ENCODE measurements at places on chromosomes 6 and 20.

GRCh38 chr6:170203212-170203611 is 87.7 kb downstream of the DLL1 start:
- DNase-seq = no peak

GRCh38 chr6:73121421-73121993 is 103.8 kb downstream of the KHDC1L start:
- no peak for DNase-seq

GRCh38 chr20:53902968-53903651 is 167.3 kb downstream of the BCAS1 start:
- DNase-seq = no peak

DNA sequence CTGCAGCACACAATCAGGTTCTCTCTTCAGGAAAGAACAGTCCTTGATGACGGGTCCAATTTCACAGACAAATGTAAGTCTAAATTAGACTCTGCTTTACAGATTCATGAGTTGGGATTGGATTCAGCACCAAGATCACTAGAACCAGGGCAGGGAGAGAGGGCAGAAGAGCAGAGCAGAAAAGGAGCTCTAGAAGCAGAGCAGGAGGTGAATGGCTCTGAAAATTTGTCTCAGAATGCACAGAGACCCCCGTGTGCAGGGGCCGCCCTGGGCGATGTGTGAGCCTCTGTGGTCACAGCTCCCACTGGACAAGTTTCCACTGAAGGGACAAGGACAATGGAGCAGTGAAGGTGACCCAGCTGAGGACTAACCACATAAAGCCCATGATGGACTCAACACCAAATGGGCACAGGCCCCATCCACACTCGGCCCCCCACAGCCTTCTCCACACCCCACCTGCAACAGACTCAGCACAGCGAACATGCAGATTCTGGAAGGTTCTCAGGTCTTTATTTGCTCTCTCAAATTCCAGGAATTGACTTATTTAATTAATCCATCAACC is 3.5 kb downstream of the HLA-B start:
- DNase-seq = no peak

GRCh38 chr6:10745116-10745515 is 2.5 kb upstream of the TMEM14B start:
- DNase-seq = no peak

DNA sequence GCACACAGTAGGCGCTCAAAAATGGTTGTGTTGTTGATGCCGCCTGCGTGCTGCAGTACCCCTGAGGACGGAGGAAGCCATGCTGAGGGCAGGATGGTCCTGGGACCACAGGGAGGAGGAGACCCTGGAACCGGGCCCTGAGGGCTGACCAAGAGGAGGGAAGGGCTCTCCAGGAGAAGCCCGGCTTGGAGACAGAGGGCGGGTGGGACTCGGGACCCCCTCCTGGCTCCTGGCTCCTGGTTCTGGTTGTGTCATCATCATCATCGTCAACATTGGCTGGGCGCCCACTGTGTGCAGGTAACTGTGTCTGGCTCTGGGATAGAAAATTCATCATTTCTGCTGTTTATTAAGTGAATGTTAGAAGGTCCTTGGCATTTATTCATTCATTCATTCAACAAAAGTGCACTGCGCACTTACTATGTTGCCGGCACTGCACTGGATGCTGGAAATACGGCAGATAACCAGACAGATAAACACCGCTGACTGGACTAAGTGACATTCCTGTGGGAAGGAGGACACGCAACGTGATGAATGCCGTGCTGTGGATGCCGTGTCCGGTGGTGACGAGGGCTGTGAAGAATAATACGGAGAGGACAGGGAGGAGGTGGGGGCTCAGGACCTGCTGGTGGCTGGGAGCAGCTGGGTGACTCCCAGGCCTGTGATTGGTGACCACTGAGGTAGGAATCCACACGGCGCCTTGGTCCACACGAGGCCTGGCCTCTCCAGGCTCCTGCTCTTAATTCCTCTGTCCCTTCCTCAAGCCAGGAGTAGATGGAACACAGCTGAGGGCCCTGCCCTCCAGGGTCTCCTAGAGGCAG is 35.3 kb downstream of the SPDEF start:
- no peak for DNase-seq

- no peak for DNase-seq
Measured at GRCh38 chr6:75524322-75524972, 30.8 kb upstream of the FILIP1 start.

DNA sequence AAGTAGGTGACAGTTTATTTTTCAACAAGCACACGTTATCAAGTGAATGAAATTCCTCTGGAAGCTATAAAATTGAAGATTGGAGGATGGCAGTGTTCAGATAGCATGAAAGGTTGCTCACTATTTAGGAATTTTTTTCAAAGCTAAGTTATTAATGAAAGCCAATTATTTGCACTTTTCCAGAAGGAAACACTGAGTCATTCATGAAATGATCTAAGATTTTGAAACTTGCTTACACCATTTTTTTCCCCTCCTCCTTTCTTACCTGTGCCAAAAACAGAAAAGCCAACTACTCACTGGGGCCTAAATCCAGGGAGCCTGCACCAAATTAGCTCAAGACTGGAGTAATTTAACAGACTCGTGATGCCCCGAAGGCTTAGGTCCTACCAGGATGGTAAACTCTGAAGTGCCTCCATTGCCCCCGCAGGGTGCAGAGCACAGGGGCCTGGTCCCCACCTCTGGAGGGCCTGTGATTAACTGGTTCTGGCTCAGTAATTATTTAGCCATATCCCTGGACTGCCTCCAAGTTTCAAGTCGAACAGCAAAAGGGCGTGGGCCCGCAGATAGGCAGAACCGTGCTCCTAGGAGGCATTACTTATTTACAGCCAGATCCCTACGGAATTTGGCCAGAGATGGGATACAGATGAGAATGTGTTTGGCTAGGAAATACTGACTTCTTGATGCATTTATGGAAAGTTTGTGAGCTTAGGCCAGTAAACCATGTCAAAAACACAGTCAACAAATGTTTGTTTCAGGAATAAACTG is 28.0 kb upstream of the ZNF217 start:
- DNase-seq = peak; percentile 40

DNA sequence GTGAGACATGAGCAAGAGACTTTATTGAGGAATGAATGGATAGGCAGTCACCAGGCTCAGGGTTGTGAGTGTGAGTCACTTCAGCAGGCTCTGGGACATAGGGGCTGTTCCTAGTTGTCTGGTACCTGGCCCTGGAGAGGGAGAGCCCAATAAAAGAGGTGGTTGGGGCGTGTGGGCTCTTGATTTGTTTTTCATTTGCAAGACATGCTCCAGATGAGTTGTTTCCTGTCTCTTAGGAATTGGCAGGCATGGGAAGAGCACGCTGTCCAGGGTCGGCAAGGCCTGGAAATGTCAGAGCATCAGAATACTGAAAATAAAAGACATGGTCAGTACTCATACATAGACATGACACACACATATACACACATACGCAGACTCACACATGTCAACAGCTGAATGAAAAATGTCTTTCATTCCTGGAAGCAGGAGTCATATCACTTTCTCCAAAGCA is 166.3 kb upstream of the SULF2 start:
- DNase-seq = no peak

DNA sequence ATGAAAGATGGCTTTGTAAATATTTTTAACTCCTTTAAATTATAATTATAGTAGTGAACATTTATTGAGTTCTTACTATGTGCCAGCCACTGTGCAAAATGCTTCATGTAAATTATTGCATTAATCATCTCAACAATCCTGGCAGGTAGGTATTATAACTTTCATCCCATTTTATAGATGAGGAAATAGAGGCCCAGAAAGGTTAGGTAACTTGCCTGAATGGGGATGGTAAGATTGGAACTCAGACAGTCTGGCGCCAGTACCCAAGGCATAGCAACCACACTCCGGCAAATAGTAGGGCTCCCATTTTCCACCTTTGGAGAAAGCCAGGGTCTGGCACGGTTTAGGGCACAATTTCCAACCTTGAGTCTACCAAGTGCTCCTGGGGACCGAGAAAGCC is 129.8 kb downstream of the VEGFA start:
- no peak for DNase-seq

- no peak for DNase-seq
Measured at GRCh38 chr6:17392978-17393891, at the start of gene CAP2. CAP2 (plus strand) TSS chr6:17393595; CDS start chr6:17421556, 27,961 bp downstream.

- DNase-seq = no peak
Measured at GRCh38 chr6:62978920-62979319, 232.3 kb upstream of the FKBP1C start.

DNA sequence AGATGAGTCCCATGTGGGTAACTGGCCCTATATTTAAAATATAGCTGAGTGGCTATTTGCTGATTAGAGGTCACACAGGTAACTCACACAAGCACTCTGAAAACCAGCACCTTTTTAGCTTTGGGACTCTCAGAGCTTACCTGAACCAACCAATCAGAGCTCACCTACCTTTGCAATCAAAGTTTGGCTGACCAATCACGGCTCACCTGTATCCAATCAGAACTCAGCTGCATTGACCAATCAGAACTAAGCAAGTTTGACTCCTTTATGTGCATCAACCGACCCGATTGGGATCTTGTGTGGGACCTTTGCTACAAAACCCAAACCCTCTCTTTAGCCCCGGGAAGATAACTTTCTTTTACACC is 106.8 kb upstream of the NXT1 start:
- DNase-seq = no peak

DNA sequence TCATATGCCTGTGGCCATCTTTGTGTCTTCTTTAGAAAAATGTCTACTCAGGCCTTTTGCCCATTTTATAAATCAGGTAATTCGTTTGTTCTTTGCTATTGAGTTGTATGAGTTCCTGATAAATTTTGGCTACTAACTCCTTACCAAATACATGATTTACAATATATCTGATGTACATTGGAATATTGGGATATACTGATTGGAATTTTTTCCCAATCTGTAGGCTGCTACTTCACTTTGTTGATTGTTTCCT is 39.2 kb downstream of the BACH2 start:
- DNase-seq = no peak

DNA sequence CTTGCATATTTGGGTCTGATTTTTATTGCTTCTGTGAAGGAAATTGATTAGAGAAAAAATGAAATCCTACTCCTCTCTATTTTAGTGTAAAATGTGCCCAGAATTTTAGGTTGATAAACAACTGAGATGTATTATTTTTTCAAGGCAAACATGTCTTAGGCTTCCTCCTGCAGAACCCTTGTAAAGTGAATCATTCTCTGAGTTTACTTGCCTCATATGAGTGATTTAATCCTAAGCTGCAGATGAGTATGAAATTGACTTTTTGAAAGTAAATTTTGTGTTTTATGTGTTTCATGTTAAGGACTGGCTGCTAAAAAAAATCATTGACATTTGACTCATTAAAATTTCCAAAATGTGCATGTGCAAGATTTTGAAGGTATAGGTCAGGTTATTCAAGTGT is 138.5 kb upstream of the PHACTR1 start:
- no peak for DNase-seq

- no peak for DNase-seq
Measured at GRCh38 chr6:119523556-119523955, 174.0 kb upstream of the MAN1A1 start.

GRCh38 chr6:45382391-45382790 is 4.7 kb upstream of the SUPT3H start:
- DNase-seq = no peak

- no peak for DNase-seq
Measured at GRCh38 chr6:125124049-125124669, 29.4 kb upstream of the TPD52L1 start.

- no peak for DNase-seq
Measured at GRCh38 chr6:56372406-56372995, 125.1 kb upstream of the COL21A1 start.

GRCh38 chr6:87484491-87484890 is 11.7 kb downstream of the SLC35A1 start:
- DNase-seq = no peak

- no peak for DNase-seq
Measured at GRCh38 chr6:169026175-169026574, 227.5 kb downstream of the THBS2 start.

GRCh38 chr6:57275384-57275783 is 42.0 kb upstream of the PRIM2 start:
- DNase-seq = no peak

GRCh38 chr20:420721-421574 is 12.8 kb downstream of the RBCK1 start:
- peak; percentile 53 for DNase-seq

- peak; percentile 55 for DNase-seq
Measured at GRCh38 chr6:32664827-32665362, 1.6 kb downstream of the HLA-DQB1 start.

GRCh38 chr6:107230024-107230423 is 114.7 kb upstream of the BEND3 start:
- no peak for DNase-seq

- no peak for DNase-seq
Measured at GRCh38 chr6:32182555-32182981, 1.5 kb downstream of the AGER start.

GRCh38 chr20:11777387-11778205 is 140.1 kb upstream of the BTBD3 start:
- no peak for DNase-seq

DNA sequence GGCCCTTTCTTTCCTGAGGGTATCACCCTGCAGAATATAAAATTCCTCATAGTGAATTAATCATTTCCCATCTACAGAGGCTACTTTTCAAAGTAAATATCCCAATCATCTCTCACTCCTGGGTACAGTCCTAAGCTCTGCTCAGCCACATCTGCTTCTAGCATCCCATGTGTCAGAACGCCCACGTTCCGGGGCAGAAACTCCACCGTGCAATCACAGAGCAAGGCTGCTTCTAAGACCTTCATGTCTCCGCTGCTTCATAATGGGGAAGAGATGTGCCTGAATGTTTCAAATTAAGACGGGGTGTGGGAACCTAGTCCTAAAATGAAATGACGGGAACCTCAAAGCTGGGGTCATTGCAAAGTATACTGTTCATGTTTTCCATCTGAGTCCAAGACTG is 208.8 kb upstream of the GMDS start:
- no peak for DNase-seq

- no peak for DNase-seq
Measured at GRCh38 chr6:18692929-18693685, 306.0 kb downstream of the RNF144B start.

GRCh38 chr6:53639520-53639919 is 26.0 kb downstream of the KLHL31 start:
- DNase-seq = no peak

- no peak for DNase-seq
Measured at GRCh38 chr20:16292226-16292880, 280.9 kb downstream of the KIF16B start.

GRCh38 chr6:159655409-159655988 is 37.5 kb downstream of the SOD2 start:
- no peak for DNase-seq

GRCh38 chr6:104019075-104019753 is 840.5 kb downstream of the HACE1 start:
- no peak for DNase-seq

DNA sequence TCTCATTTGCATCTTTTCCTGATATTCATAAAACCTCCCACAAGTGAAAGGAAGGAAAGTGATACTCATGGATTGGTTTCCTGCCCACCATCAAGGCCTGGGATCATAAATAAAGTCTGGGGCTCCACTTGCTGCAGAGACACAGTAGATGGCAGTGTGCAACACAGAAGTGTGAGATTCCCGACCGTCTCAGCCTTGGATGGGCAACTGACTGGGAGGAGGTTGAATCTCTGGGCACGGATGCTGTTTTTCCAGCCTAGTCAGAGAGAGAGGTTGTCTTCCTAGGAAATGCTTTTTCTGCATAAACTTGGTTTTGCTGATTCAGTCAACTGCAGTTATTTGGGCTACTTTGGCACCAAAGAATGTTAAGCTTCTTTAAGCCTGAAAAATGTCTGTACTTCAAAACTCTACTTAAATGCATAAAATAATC is 9.9 kb upstream of the RFPL4B start:
- DNase-seq = no peak
